ENCODE measurements at places on chromosomes 6 and 20. TPM values are rescaled to one million over a fixed set of nuclear protein-coding genes. Genes with fewer than 3 reads are reported as not detected.

ZBTB22 gene
- total RNA-seq = 13.2 TPM

GRCh38 chr20:51720854-51721253, 47.3 kb downstream of the ATP9A start:
- no peaks in the 10 kb centered on the region for H3K27me3 ChIP-seq
- no peak for DNase-seq
- H3K36me3 ChIP-seq = no peaks in the 10 kb centered on the region
- no peak overlapping the region for H3K4me3 ChIP-seq

DNA sequence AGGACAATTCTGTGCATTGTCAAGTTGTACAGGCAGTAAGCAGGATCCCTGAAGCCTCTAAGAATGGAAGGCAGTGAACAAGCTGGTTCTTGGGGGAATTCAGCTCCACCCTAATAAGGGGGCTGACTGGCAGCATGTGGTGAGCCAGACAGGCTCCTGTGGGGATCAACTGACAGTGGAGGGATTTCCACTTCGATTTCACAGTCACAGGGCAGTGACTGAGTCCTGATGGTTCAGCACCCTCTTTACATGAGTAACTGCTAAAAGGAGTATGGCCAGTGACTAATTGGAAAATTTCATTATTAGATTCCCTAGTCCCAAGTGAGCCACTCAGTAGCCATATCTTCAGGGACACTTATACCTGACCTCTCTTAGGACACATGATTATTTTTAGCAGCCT, 78.4 kb downstream of the NDUFAF5 start:
- peaks cover 22% of the 10 kb centered on the region for H3K4me1 ChIP-seq
- no peaks in the 10 kb centered on the region for H3K27me3 ChIP-seq
- no peak for DNase-seq
- no peak overlapping the region for H3K4me3 ChIP-seq
- no peaks in the 10 kb centered on the region for H3K36me3 ChIP-seq

- H3K27ac ChIP-seq = no peak overlapping the region
- no peak overlapping the region for H3K4me3 ChIP-seq
- no peak for DNase-seq
- no peaks in the 10 kb centered on the region for H3K27me3 ChIP-seq
Measured at GRCh38 chr6:168725802-168726201, 284.8 kb downstream of the SMOC2 start.
